Neural progenitor cell (in vitro differentiated cells): ENCODE measurements at places on chromosomes 3 and 15.

DNA sequence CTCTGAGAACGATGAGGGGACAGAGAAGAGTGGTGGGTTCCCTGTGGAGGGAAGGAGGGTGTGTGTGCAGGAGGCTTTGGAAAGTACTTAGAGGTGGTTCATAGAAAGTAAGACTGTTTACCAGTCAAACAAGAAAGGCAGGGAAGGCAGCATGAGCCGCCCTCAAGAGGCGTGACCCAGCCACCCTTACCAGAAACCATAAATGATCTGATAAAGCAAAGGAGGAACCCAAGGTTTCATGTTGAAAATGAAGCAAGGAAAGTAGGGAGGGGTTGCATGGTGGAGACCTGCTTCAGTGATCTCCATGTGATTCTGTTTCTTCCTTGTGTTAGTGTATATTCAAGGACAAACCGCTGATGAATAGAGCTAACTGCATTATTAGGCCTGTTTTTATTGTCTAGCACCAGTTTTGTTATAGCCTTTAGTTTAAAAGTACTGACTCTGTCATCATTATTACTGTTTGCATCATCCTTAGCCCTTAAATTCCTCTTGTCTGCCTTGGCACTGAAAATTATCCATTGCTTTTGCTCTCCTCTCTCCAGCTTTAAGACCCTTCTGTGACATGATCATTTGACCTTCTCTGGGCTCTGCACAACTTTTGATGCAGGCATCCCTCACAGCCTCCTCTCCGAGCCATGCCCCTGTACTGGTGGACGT lies 96.1 kb downstream of the STAC start:
- DNase-seq, result no peak

- DNase-seq, result no peak
Observed at GRCh38 chr15:85334241-85334640, 46.2 kb upstream of the AKAP13 start.

DNA sequence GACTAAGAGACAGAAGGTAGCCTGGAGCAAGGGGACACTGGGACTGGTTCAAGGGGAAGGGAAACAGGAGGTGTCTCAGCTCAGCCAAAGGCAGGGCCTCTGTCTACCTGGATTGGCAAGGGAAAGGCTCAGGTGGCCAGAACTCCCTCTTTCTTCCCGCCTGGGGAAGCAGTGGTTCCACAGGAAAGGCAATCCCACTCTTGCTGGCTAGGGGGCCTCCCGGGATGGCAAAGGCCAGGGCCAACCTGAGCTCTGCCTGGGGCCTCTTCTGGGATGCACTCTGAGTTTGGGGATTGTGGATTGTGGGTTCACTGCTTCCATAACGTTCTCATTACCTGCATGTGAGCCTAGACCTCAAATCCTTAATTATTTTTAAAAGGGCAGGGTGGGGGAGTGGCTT lies 13.0 kb upstream of the PARP6 start:
- DNase-seq, result peak; percentile 23

- DNase-seq, result no peak
Observed at GRCh38 chr3:66588340-66588847, 87.6 kb upstream of the LRIG1 start.

DNA sequence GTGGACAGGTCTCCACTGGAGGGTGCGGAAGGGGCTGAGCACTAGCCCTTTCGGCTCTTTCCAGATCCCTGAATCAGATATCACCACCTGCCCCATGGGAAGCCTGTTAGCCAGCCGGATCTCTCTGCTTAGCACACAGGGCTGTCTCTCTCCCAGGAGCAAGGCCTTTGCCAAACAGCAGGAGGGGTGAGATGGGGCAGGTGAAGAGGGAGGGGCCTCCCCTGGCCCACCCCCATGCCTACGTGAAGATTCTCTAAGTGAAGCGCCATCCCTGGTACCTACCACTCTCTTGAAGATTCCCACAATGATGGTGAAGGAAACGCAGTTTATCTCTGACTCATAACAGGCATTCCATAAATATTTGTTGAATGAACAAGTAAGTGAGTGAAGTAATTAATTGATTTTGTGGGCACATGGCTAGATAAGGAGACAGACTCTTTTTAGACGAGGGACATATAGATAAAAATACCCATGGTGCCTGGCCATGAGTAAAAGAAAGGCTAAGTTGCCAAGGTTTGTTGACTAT lies 19.6 kb upstream of the HCN4 start:
- DNase-seq, result no peak

- no peak for DNase-seq
Observed at GRCh38 chr3:183446838-183447205, 18.4 kb upstream of the MCF2L2 start.

GRCh38 chr3:36969540-36970432 lies 23.1 kb downstream of the EPM2AIP1 start:
- peak; percentile 92 for DNase-seq

GRCh38 chr3:18868911-18869689 lies 279.2 kb upstream of the KCNH8 start:
- no peak for DNase-seq

GRCh38 chr15:23616536-23616935 lies 31.1 kb downstream of the MAGEL2 start:
- DNase-seq, result no peak

DNA sequence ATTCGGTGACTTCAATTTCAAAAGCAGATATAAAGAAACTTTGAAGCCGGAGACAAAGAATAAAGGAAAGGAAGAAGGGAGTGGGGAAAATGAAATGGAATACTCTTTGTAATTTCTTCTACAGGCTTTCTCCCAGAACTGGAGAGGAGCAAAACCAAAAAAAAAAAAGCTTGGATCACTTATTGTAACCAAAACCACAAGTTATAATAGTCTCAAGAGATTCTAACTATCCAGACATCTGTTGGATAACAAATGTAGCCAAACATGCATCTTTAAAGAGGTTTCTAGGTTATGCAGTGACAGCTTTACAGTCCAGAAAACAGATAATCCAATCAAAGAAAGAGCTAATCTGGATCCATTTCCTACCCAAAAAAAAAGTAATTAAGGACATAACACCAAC lies 36.2 kb downstream of the VGLL3 start:
- no peak for DNase-seq

- no peak for DNase-seq
Observed at GRCh38 chr3:70176224-70176623, 136.2 kb downstream of the MDFIC2 start.

DNA sequence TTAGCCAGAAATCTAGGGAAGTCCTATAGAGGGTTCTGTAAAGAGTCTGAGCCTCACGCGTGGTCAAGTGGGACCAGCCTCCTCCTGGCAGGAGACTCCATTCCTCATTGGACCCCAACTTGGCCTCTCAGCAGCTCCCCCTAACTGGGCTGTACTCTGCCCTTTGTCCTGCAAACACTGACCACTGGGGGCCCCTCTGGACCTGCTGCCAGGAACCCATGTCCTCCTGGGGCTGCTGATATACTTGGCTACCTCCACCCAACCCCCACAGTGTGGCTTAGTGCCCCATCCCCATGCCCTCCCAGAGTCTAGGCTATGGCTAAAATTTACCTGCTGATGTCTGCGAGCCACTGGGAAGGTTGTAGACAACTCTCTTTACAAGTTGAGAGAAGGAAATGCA lies 62.7 kb downstream of the UBP1 start:
- DNase-seq, result no peak

DNA sequence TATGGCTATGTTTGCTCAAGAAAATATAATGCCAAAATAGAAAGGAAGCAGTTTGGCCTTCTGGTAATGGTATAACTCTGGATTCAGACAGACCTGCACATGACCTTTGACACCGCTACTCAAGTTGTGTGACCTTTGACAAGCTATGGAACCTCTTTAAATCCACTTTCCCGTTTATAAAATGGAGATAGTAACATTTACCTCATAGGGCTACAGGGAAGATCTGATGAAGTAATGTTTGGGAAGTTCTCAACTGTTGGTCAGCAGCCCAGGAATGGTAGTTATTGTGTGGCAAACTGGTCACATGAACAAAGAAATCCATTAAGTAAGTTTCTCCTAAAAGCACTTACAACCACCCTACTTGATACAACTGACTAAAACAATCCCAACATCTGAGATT lies 95.1 kb upstream of the PHLDB2 start:
- no peak for DNase-seq

DNA sequence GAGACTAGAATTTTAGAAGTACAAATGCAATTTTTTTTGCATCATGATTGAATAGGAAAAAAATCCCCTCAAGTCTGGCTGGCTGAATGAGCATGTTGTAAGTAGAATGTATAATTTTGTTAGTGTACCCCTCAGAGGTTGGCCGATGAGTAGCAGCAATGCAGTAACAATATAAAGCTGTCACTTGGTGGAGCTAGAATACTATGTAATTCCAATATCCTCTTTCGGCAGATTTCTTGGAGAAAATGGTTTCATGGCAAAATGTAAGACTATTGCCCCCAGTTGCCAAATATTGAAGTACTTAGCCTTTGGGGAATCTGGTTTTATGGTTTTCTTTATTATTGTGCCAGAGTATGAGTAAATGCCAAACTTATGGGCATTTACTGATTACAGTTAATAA lies 39.8 kb upstream of the SGO1 start:
- DNase-seq, result peak; percentile 75

- DNase-seq, result no peak
Observed at GRCh38 chr3:49174397-49174985, 3.1 kb downstream of the KLHDC8B start.

- no peak for DNase-seq
Observed at GRCh38 chr15:66830823-66831222, 128.8 kb downstream of the SMAD6 start.

GRCh38 chr3:139106013-139106932 lies 61.6 kb upstream of the PRR23C start:
- DNase-seq, result no peak

- no peak for DNase-seq
Observed at GRCh38 chr3:141928631-141929270, 52.3 kb downstream of the ATP1B3 start.

- DNase-seq, result no peak
Observed at GRCh38 chr3:147113293-147114044, 292.9 kb downstream of the ZIC4 start.
